ENCODE measurements at places on chromosomes 3 and 15.

DNA sequence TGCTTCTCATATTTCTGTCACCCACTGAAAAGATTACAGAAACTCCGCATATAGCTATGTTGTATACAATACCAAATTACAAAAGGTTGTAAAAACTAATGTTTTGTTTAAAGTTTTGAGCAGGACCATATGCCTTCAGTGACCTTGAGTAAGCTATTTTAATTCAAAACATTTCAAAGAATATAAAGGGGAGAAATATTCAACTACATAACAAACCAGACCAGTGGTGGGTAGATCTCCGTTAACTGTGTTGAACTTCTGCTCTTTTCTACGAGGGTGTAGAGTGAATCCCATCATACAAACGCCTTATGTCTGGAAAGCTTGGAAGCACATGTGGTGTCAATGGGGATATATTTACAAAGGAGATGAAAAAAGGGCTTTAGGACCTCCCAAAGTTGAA lies 68.4 kb upstream of the NR2F2 start:
- DNase-seq = no peak

DNA sequence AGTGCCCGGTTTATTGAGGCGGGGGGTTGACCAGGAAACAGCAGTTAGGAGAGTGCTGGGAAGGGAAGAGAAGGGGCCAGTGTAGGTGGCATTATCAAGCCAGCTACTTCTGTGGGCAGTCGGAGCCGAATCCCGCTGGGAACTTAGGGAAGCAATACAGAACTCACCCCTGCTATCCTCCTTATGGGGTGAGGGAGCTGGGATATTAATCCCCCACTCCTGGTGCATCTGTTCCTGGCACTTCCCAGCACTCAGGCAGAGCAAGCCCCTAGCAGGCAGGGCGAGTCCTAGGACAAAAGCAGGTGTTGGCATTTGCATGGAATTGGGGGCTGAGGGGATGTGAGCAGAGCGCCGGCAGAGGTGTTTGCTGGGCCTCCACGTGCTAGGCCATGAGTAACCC lies 48.6 kb downstream of the SMAD6 start:
- no peak for DNase-seq

DNA sequence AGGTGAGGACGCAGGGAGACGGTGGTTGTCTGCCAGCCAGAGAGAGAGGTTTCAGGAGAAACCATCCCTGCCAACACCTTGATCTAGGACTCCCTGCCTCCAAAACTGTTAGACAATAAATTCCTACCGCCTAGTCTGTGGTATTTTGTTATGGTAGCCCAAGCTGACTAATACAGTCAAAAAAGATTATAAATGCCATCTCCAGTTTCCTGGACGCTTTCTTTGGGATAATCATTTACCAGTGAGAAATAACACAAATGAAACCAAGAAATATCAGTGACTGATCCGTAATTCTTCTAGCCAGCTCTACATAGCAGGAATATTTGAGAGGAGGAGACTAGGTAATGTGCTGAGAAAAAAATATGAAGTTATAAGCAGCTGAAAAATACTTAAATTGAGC lies 707.8 kb upstream of the LMCD1 start:
- no peak for DNase-seq

DNA sequence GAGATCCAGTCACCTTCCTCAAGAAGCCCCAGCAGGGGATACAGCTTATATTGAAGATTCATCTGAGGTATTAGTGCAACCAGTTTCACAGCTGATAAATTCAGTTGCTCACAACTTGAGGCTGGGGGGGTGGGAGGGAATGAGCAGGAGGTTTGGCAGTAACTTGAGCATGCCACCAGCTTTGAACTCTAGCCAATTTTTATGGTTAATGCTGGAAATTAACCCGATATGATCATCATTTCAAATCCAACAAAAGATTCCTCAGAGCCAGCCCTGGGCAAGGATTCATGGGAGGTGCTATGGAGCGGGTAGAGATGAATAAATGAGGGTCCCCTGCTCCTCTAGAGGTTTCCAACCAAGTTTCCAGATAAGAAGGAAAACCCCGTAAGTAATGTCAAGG lies 73.1 kb upstream of the HES1 start:
- no peak for DNase-seq

DNA sequence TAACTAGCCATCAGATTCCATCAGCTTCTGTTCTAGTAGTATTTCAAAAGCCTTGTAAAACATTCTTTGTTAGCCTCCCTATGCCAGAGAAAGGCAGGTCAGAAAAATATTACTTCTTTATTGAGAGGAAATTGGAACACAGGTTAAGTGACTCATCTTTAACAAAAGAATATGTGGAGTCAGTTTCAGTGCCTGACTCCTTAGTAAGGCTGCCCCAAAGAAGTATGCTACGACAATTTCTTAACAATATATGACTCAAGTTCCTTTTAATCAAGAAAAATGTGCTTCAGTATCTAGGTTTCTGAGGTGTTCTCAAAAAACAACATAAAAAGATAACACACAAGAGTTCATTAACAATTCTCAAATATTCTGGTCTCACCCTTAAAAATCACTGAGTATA lies 139.2 kb downstream of the VPS13C start:
- no peak for DNase-seq

GRCh38 chr3:126137490-126138130 lies 42.8 kb downstream of the ALDH1L1 start:
- peak; percentile 62 for DNase-seq

DNA sequence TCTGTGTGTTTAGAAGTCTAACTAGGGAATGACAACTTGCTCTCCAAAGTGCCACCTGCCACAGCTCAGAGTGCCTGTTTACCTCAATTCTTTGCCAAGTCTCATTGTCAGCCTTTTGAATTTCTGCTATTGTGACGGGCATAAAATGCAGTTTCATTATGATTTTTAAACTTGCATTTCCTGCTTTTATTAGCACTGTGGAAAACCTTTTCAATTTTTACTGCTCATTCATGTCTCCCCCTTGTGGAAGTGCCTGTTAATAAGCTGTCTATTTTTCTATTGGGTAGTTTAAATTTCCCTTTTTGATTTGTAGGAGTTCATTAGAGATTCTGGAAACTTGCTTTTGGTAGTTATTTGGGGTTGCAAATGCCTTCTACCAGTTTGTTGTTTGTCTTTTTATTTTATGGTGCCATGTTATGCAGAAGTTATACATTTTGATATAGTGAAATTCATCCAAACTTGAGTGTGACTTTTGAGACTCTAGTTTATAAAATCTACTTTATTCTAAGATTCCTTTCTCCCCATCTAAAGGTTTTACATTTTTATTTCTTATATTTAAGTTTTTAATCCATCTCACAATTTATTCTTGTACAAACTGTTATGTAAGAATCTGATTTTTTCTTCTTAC lies 53.9 kb upstream of the FRMD4B start:
- DNase-seq = no peak

DNA sequence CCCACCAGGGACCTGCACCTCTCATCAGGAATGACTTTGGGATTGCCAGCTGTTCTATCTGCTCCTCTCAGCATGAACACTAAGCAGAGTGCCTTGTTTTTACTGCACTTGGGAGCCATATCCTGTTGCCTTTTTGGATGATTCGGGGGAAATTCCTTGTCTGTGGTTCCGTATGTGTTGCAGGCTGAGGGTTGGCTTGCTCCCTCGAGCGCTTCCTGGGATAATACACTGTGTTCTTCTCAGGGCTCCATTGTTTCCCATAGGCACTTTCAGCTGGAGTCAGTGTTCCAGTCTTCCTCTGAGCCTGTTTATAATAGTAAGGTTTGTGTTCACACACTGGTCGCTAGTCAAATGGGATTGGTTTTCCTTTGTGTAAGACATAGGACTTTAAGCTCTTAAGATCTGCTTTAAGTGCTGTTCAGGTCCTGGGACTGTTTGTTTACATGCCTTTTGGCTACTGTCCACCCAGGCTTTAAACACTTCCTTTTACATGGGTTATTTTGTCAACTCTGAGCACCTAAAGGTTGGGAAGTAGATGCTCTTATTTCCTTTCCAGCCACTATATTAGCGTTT lies 23.4 kb downstream of the BOC start:
- DNase-seq = no peak

GRCh38 chr15:77496715-77497109 lies 76.0 kb downstream of the HMG20A start:
- DNase-seq = peak; percentile 88

GRCh38 chr3:85554153-85554552 lies 595.4 kb downstream of the CADM2 start:
- DNase-seq = no peak

DNA sequence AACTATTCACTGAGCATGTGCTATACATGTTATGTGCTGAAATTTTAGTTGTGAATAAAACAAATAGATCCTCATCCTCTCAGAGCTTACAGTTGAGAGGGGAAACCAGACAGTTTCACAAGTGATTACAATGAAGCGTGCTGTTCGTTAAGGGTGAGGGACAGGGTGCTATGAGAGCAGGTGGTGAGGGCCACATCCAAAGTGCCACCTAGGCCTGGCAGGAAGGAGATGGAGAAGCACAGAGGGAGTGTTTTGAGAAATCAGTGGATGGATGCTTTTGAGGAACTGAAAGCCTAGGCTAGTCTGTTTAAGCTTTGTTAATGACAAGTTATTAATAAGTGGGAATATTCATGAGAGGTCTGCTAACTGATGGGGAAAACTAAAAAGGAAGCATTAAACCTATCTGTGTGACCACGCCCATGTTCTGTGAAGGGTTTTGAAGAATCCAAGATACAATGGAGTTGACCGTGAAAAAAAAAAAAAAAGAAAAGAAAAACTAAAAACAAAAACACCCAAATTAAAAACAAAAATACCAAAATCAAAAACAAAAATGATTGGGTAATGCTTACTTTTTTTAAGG lies 7.3 kb downstream of the MCTP2 start:
- DNase-seq = no peak

DNA sequence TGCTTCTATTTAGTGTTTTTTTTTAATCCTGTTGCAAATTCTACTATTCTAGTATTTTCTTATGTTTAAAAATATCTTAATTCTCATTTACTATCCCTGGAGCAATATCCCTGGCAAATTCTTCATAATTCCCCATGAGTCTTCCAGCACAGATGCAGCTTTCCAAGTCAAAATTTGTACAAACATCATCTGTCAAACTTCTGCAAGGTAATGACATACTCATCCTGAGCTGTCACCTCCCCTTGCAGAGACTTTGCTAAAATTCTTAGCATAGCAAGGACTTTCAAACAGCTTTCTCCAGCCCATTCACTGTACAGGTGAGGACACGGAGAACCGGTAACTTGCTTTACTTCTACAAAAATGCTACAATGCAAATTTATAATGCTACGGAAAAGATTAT lies 28.6 kb upstream of the VGLL4 start:
- DNase-seq = no peak

GRCh38 chr3:176041812-176042211 lies 1155.5 kb downstream of the TBL1XR1 start:
- no peak for DNase-seq

GRCh38 chr3:44237665-44238064 lies 4.0 kb upstream of the TOPAZ1 start:
- no peak for DNase-seq

DNA sequence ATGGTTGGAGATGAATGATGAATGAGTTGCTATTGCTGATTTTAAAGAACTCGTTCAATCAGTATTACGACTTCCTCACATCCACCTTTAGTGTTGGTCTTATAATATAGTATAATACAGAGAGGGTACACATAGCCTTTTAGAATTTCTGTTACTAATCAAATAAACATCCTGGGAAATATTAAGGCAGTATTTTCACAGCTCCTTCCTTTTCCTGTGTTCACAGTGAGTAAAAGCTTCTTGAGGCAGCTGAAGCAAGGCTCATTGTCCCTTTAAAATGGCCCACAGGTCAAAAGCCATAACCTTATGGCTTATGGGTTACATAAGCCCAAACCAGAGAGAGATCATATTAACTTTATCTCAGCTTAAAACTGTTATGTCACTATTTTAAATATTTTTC lies 1.3 kb upstream of the BTLA start:
- no peak for DNase-seq

GRCh38 chr3:115423170-115423569 lies 200.1 kb upstream of the GAP43 start:
- no peak for DNase-seq

- no peak for DNase-seq
Measured at GRCh38 chr3:127180859-127181258, 12.1 kb upstream of the PRR23E start.

GRCh38 chr15:68258692-68259091 lies 18.9 kb upstream of the FEM1B start:
- no peak for DNase-seq

- peak; percentile 47 for DNase-seq
Measured at GRCh38 chr3:99499235-99500158, 138.9 kb upstream of the COL8A1 start.

GRCh38 chr3:112002096-112002971 lies 3.6 kb downstream of the TAGLN3 start:
- DNase-seq = peak; percentile 58

- DNase-seq = peak; percentile 64
Measured at GRCh38 chr3:136193278-136194054, 2.7 kb downstream of the MSL2 start.

- no peak for DNase-seq
Measured at GRCh38 chr15:60179786-60180391, 175.8 kb downstream of the FOXB1 start.

GRCh38 chr15:66356077-66356358 lies 467 bp downstream of the TIPIN start:
- DNase-seq = peak; percentile 34

GRCh38 chr3:141769221-141769894 lies 6.2 kb downstream of the GRK7 start:
- no peak for DNase-seq

DNA sequence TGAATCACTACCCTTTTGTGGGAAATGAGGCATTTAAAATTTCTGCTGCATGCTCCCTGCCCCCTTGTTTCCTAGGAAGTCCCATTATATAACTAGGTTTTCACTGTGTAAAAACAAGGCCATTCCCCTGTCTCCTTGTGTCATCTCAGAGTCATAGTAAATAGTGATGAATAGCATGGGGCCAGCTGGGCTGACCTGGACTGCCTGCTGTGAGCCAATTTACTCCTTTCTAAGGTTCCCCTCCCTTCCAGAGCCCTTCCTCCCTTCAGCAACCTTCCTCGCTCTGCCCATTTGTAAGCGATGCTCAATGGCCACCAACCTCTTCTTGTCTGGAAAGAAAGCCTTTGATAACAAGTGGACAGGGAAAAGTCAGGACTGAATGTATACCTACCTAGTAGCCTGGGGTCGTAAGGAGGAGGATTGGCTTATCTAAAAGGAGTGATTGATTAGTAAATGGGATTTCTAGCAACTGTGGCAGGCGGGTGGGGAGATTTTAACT lies 11.7 kb downstream of the ITGA11 start:
- peak; percentile 73 for DNase-seq

DNA sequence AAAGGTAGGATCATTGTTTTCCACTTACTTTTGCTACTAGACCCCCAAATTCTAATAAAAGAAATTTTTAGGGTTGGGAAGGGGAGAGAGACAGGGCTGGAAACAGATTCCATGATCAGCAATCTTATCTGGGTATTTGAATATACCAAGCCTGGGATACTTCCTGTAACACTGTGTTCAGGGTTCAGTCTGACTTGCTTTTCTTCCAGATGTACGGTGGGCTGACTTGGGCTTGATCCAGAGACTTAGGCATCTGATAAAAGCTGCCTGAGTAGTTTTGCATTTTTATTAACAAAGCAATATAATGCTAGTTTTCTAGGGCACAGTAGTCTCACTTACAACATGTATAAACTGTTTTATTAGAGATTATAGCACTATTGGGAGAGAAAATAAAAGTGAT lies 49.2 kb downstream of the KCNMB2 start:
- no peak for DNase-seq

- no peak for DNase-seq
Measured at GRCh38 chr3:24294150-24294549, 200.5 kb downstream of the THRB start.

- peak; percentile 99 for DNase-seq
Measured at GRCh38 chr15:89647191-89647851, 7.9 kb downstream of the KIF7 start.

GRCh38 chr15:29079479-29079878 lies 190.1 kb downstream of the NSMCE3 start:
- DNase-seq = no peak

GRCh38 chr3:125042725-125043406 lies 12.9 kb downstream of the HEG1 start:
- DNase-seq = peak; percentile 69

Measured in osteoblast (primary cell).